ENCODE measurements at places on chromosomes 12 and 14.

GRCh38 chr12:103387385-103387784 lies 108.4 kb downstream of the C12orf42 start:
- DNase-seq = no peak

GRCh38 chr14:98751110-98751509 lies 520.9 kb downstream of the BCL11B start:
- DNase-seq = no peak

- no peak for DNase-seq
Measured at GRCh38 chr14:22485178-22485577, 103.8 kb downstream of the DAD1 start.

DNA sequence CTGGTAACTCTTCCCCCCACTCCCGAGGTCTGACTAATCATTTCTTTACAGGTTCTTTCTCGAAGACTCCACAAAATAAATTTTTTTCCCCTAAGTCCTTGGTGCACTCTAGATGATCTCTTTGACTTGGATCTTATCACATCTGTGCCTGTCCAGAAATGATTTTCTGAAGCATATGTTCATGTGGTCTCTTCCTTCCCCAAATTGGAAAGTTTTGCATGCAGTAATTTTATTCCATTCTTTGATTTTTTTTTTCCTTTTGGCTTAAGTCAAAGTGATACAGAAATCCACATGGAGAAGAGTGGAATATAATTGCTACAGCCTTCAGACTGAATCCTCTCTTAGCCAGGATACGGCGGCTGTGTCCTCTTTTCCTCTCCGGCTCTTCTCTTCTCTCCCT lies 213.3 kb downstream of the BMP4 start:
- DNase-seq = no peak

GRCh38 chr12:102461501-102461900 lies 18.9 kb downstream of the IGF1 start:
- DNase-seq = no peak
